Neural crest cell (in vitro differentiated cells): ENCODE measurements at places on chromosomes 2 and 18.

DNA sequence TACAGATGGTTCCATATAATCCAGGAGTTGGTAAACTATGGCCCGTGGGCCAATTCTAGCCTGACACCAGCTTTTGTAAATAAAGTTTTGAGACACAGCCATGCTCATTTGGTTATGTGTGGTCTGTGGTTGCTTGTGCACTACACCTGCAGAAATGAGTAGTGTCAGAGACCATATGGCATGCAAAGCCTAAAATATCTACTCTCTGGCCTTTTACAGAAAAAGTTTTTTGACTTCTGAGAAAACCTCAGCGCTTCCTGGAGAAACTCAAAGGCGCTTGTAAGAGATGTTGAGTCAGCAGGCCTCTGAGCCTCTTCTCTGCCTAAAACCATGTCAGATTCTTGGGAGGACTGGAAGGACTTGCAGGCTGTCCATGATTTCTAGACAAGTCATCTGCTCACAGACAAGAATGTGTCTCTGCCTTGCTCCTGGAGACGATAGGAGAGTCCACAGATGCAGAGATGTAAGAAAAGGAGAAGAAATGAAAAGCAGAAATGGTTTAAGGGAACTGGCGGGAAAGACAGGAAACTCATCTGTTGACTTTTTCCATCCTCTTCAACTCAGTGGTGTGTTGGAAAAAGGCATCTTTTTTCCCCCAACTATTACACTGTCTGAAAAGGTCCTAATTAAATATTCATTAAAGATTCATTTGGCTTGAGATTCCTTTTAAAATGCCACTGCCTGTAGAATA is 5.2 kb downstream of the TTC39C start:
- no peak overlapping the region for H3K27ac ChIP-seq
- peaks cover 23% of the 10 kb centered on the region for H3K4me1 ChIP-seq
- H3K27me3 ChIP-seq: no peaks in the 10 kb centered on the region
- DNase-seq: no peak
- peaks cover 2% of the 10 kb centered on the region for H3K36me3 ChIP-seq
- no peak overlapping the region for H3K4me3 ChIP-seq

DNA sequence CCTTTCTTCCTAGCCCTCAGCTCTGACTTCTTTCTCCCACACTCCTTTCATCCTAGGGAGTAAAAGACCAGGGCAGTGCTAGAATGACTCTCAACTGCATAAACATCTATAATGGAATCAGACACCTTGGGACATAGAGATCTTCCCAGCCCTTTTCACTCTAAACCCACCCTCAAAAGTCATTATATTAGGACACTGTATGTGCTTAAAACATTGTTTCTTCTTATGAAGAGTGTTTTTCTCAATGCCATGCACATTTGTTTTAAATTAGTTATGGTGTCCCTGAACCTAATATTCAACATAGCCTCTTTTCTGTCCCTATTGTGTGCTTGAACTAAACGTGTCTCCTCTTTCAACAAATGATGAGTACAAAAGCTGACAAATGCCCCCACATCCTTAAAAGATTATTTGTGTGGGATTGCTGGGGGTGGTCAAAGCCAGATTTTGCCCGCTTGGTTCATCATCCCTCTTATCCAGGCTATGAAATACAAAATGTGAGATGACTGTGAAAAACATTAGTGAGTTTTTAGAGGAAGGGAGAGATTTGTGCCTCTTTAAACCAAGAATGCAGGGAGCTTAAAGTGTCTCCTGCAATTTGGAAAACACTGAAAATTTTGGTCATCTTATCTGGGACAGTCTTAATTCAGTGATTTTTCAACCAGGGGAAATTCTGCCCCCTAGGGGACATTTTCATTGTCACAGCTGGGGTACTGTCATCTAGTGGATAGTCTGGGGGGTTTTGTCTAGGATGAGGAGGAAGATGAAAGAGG is 29.0 kb downstream of the SERPINB5 start:
- H3K27ac ChIP-seq: no peak overlapping the region
- no peaks in the 10 kb centered on the region for H3K4me1 ChIP-seq
- peaks cover 7% of the 10 kb centered on the region for H3K27me3 ChIP-seq
- no peaks in the 10 kb centered on the region for H3K36me3 ChIP-seq
- DNase-seq: no peak
- H3K4me3 ChIP-seq: no peak overlapping the region

DNA sequence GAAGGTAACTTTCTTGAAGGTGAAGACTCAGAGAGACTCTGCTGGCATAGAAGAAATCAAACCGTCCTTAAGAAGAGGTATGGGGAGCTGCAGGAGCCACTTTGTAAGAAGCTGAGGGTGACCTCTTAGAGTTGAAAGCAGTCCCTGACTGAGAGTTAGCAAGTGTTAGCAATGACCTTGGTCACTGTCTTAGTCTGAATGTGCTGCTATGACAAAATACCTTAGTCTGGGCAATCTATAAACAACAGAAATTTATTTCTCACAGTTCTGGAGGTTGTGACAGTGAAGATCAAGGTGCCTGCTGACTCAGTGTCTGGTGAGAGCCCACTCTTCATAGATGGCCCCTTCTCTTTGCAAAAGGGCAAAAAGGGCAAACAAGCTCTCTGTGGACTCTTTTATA is 35.7 kb upstream of the ACTR3 start:
- H3K4me1 ChIP-seq: no peaks in the 10 kb centered on the region
- no peak overlapping the region for H3K4me3 ChIP-seq
- H3K27me3 ChIP-seq: no peaks in the 10 kb centered on the region
- H3K36me3 ChIP-seq: no peaks in the 10 kb centered on the region
- H3K27ac ChIP-seq: no peak overlapping the region

DNA sequence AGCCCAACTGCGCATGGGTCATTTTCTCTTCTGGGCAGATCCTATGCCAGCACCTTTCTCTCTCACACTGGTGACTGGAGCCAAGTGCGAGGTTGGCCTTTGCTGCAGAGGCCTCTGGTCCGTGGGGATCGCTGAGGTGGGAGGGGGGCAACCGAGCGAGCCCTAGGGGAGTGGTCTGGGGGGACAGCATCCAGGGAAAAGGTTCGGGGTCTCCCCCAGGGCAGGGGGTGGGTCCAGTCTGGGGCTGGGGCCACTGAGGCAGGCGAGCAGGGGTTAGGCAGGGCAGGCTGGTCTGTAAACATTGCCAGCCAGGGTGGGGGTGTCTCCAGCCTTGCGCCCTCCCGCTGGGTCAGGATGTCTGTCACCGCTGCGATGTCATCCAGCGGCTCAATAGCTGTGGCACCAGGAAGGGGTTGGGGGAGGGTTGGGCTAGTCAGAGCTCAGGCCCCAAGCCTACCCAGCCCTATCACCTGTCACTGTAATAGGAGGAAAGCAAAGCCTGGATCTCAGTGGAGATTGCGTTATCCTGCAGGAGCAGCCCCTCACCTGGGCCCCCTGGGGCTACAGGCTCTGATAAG is 4.7 kb downstream of the WDR54 start:
- no peak overlapping the region for H3K27ac ChIP-seq
- no peak for DNase-seq
- H3K4me3 ChIP-seq: no peak overlapping the region

DNA sequence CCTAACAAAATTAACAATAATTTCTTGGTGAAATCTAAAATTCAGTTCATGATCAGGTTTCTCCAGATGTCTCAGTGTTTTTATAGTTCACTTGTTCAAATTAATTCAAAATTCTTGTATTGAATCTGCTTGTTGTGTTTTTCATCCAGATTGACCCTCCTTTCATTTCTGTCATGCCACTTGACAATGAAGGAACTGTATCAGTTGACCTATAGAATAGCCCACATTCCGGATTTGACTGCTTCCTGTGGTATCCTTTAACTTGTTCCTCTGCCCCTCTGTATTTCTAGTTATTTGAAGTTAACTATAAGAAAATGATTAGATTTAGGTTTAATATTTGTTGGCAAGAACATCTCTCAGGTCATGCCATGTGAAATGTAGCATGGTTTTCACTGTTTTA is 53.3 kb downstream of the TWSG1 start:
- no peak overlapping the region for H3K4me3 ChIP-seq
- no peak for DNase-seq
- H3K27me3 ChIP-seq: no peaks in the 10 kb centered on the region
- peaks cover 42% of the 10 kb centered on the region for H3K36me3 ChIP-seq
- H3K4me1 ChIP-seq: peaks cover 7% of the 10 kb centered on the region

GRCh38 chr2:170836027-170836426 is 19.3 kb downstream of the GAD1 start:
- no peak for DNase-seq
- H3K27ac ChIP-seq: no peak overlapping the region
- H3K4me1 ChIP-seq: no peaks in the 10 kb centered on the region
- H3K27me3 ChIP-seq: peaks cover 2% of the 10 kb centered on the region
- H3K36me3 ChIP-seq: no peaks in the 10 kb centered on the region
- H3K4me3 ChIP-seq: no peak overlapping the region

GRCh38 chr18:63322206-63322605 is 2.6 kb upstream of the BCL2 start:
- no peak overlapping the region for H3K27ac ChIP-seq
- H3K4me1 ChIP-seq: peaks cover 35% of the 10 kb centered on the region
- no peaks in the 10 kb centered on the region for H3K36me3 ChIP-seq
- DNase-seq: no peak
- peak overlapping the region; percentile 73 for H3K4me3 ChIP-seq

DNA sequence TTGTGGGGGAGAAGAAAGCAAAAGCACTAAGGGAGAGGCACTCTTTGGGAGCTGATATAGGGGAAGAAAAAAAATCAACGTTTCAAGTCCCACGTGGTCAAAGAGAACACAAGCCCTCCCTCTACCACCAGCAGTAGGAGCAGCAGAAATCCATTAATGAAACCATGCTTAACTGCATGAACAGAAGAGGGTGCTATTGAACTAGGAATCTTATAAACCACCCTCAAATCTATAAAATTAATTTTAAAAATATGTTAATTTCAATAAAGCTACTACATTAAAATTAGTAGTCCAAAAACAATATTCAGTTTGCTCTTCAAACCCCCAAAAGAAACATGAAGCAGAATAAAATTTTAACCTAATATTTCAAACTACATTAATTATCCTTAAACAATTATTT is 147.8 kb downstream of the TMEM18 start:
- no peak for DNase-seq
- peaks cover 6% of the 10 kb centered on the region for H3K36me3 ChIP-seq
- H3K27me3 ChIP-seq: no peaks in the 10 kb centered on the region
- H3K27ac ChIP-seq: no peak overlapping the region

GRCh38 chr2:44310287-44310686 is 35.0 kb downstream of the SLC3A1 start:
- H3K27ac ChIP-seq: no peak overlapping the region
- H3K27me3 ChIP-seq: no peaks in the 10 kb centered on the region
- DNase-seq: no peak
- H3K36me3 ChIP-seq: peaks cover 43% of the 10 kb centered on the region
- no peak overlapping the region for H3K4me3 ChIP-seq
- no peaks in the 10 kb centered on the region for H3K4me1 ChIP-seq

- H3K4me1 ChIP-seq: peaks cover 4% of the 10 kb centered on the region
- H3K27ac ChIP-seq: no peak overlapping the region
- no peak overlapping the region for H3K4me3 ChIP-seq
- DNase-seq: no peak
- no peaks in the 10 kb centered on the region for H3K36me3 ChIP-seq
These were observed 56.1 kb downstream of the DYNAP start for GRCh38 chr18:54647176-54647575.

DNA sequence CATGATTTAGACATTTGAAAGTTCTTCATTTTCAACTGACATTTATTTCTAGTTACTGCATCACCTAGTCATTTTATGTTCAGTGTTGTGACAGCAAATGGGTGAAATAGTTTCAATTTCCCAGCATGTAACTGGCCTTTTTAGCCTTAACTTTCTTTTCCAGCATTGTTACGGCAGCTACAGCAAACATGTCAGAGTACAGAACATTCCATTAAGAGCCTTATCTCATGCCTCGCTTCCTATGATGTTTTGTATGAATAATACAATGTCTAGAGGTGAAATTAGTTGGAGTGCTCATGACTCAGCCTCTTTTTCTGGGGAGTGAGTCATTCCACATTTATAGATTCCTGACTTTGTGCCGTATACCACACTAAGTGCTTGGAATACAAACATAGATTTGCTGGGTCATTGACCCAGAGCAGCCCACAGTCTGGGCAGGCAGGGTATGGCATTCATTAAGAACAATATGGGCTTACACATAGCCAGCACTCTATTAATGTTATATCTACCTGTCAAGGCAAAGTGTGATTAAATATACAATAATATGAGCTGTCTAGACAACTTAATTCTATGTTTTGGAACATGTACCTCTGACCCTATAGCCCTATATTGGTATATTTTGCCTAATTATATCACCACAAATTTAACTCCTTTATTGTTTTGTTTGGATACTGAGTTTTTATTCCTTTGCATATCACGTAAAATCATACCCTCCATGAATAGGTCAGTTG is 72.2 kb downstream of the MAP2 start:
- peaks cover 30% of the 10 kb centered on the region for H3K36me3 ChIP-seq
- DNase-seq: no peak
- no peaks in the 10 kb centered on the region for H3K27me3 ChIP-seq
- H3K4me1 ChIP-seq: peaks cover 34% of the 10 kb centered on the region
- H3K27ac ChIP-seq: peak overlapping the region; percentile 7

GRCh38 chr2:65931056-65931455 is 498.7 kb upstream of the SPRED2 start:
- H3K4me1 ChIP-seq: peaks cover 5% of the 10 kb centered on the region
- H3K4me3 ChIP-seq: no peak overlapping the region
- no peak overlapping the region for H3K27ac ChIP-seq
- H3K27me3 ChIP-seq: no peaks in the 10 kb centered on the region

- H3K36me3 ChIP-seq: no peaks in the 10 kb centered on the region
- H3K4me3 ChIP-seq: no peak overlapping the region
- DNase-seq: no peak
- H3K27me3 ChIP-seq: no peaks in the 10 kb centered on the region
- H3K27ac ChIP-seq: no peak overlapping the region
- H3K4me1 ChIP-seq: peaks cover 38% of the 10 kb centered on the region
These were observed 13.1 kb downstream of the DSG2 start for GRCh38 chr18:31511098-31511497.

GRCh38 chr2:35428548-35428947 is 927.0 kb upstream of the CRIM1 start:
- no peaks in the 10 kb centered on the region for H3K36me3 ChIP-seq
- no peak overlapping the region for H3K4me3 ChIP-seq
- H3K27me3 ChIP-seq: no peaks in the 10 kb centered on the region
- no peak overlapping the region for H3K27ac ChIP-seq
- H3K4me1 ChIP-seq: no peaks in the 10 kb centered on the region

- DNase-seq: no peak
- no peak overlapping the region for H3K4me3 ChIP-seq
- peaks cover 31% of the 10 kb centered on the region for H3K4me1 ChIP-seq
- H3K27ac ChIP-seq: no peak overlapping the region
- H3K27me3 ChIP-seq: no peaks in the 10 kb centered on the region
These were observed 78.2 kb upstream of the GALNT3 start for GRCh38 chr2:165872101-165872791.

- no peaks in the 10 kb centered on the region for H3K36me3 ChIP-seq
- no peak overlapping the region for H3K27ac ChIP-seq
- no peak overlapping the region for H3K4me3 ChIP-seq
- no peaks in the 10 kb centered on the region for H3K4me1 ChIP-seq
- no peak for DNase-seq
- peaks cover 2% of the 10 kb centered on the region for H3K27me3 ChIP-seq
These were observed 36.8 kb downstream of the KCNG3 start for GRCh38 chr2:42457011-42457410.
